ENCODE measurements at places on chromosomes 16 and 17. TPM values are rescaled to one million over a fixed set of nuclear protein-coding genes. Genes with fewer than 3 reads are reported as not detected.
A peak's percentile ranks its signal among the peaks of the same experiment; 100 is the strongest.

GRCh38 chr16:22163806-22164205 is 1.5 kb downstream of the SDR42E2 start:
- H3K4me1 ChIP-seq, result no peaks in the 10 kb centered on the region
- peaks cover 3% of the 10 kb centered on the region for H3K27me3 ChIP-seq
- H3K4me3 ChIP-seq, result no peak overlapping the region

GRCh38 chr17:50163843-50164696 is 1.7 kb upstream of the SGCA start:
- H3K27me3 ChIP-seq, result peaks cover 4% of the 10 kb centered on the region
- DNase-seq, result peak; percentile 34
- H3K4me1 ChIP-seq, result peaks cover 27% of the 10 kb centered on the region
- H3K4me3 ChIP-seq, result no peak overlapping the region
- no peak overlapping the region for H3K27ac ChIP-seq
- H3K36me3 ChIP-seq, result no peaks in the 10 kb centered on the region

DNA sequence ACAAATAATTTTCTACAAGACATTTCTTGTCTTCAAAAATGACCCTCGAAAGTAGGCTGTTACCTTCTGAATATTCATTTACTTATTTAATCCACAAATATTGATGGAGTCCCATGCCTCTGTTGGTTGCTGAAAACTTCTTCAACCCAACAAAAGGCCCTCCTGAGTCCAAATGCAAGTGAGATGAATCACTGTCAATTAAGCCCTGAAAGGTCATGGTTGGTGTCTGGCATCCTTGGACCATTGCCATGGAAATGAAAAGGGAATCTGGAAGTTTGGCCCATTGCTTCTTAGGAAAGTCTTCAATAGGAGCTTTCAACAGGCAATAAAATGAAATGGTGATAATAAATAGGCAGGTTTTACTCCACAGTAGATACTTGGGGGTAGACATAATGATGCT is 364.7 kb upstream of the DYNLRB2 start:
- H3K4me3 ChIP-seq, result no peak overlapping the region
- no peaks in the 10 kb centered on the region for H3K4me1 ChIP-seq
- H3K27ac ChIP-seq, result no peak overlapping the region
- H3K36me3 ChIP-seq, result no peaks in the 10 kb centered on the region
- H3K27me3 ChIP-seq, result no peaks in the 10 kb centered on the region

- H3K36me3 ChIP-seq, result no peaks in the 10 kb centered on the region
- H3K27ac ChIP-seq, result no peak overlapping the region
- no peaks in the 10 kb centered on the region for H3K4me1 ChIP-seq
- no peak overlapping the region for H3K4me3 ChIP-seq
- H3K27me3 ChIP-seq, result no peaks in the 10 kb centered on the region
Measured at GRCh38 chr17:72520665-72521303, 400.0 kb downstream of the SOX9 start.

- H3K4me1 ChIP-seq, result peaks cover 8% of the 10 kb centered on the region
- no peaks in the 10 kb centered on the region for H3K27me3 ChIP-seq
- H3K36me3 ChIP-seq, result no peaks in the 10 kb centered on the region
Measured at GRCh38 chr17:50675627-50676026, 32.1 kb downstream of the ANKRD40 start.

The HIGD1B gene
- not detected for polyA plus RNA-seq

GRCh38 chr16:56932721-56933619 is 1.0 kb downstream of the HERPUD1 start:
- H3K4me3 ChIP-seq, result peak overlapping the region; percentile 97
- peaks cover 41% of the 10 kb centered on the region for H3K4me1 ChIP-seq
- H3K36me3 ChIP-seq, result peaks cover 47% of the 10 kb centered on the region
- H3K27ac ChIP-seq, result peak overlapping the region; percentile 97
- no peaks in the 10 kb centered on the region for H3K27me3 ChIP-seq
- DNase-seq, result peak; percentile 95

GRCh38 chr16:88550246-88550661 is 19.9 kb upstream of the ZC3H18 start:
- DNase-seq, result no peak
- no peaks in the 10 kb centered on the region for H3K36me3 ChIP-seq

The CDRT4 gene
- polyA plus RNA-seq, result not detected

DNA sequence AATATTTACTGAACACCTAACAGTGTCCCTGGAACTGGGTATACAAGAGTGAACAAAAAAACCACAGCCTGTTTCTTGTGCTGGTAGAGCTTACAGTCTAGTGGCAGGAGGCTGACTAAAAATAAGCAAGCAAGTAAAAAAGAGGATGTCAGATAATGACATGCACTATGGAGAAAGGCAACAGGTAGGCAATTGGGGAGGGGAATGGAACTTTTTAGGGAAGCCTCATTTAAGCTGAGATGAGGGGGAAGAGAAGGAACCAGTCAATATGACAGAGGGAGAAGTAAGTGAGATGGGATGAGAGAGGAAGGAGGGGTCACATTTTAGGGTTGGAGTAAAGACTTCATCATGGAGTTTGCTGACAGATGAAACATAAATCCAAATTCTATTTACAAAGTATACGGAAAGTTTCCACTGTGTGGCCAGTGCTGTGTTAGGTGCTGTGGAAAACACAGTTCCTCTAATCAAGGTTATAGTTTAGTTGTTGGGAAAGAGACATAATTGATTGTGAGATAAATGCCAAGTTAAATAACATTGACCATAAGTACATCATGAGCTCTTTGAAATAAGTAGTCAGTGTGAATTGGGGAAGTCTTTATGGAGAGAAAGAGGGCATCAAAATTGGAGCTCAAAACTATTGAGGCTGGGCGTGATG is 251.4 kb downstream of the FTO start:
- no peak overlapping the region for H3K27ac ChIP-seq
- H3K4me1 ChIP-seq, result peaks cover 10% of the 10 kb centered on the region
- H3K27me3 ChIP-seq, result no peaks in the 10 kb centered on the region

The LRRC37A gene
- 0.23 TPM for polyA plus RNA-seq

The CYGB gene
- polyA plus RNA-seq, result not detected

The NAE1 gene
- polyA plus RNA-seq, result 10.8 TPM

DNA sequence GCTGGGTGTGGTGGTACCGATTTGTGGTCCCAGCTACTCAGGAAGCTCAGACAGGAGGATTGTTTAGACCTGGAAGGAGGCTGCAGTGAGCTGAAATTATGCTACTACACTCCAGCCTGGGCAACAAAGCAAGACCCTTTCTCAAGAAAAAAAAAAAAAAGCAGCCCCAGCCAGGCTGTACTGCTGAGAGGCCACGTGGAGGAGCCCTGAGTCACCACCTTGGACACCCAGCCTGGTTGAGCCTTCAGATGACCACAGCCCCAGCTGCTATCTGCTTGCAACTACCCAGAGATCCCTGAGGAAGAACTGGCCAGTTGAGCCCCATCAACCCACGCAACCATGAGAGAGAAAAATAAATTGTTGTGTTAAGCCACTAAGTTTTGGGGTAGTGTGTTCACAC is 23.6 kb upstream of the GPRC5C start:
- H3K36me3 ChIP-seq, result no peaks in the 10 kb centered on the region
- no peak overlapping the region for H3K27ac ChIP-seq
- H3K4me1 ChIP-seq, result no peaks in the 10 kb centered on the region
- DNase-seq, result no peak

GRCh38 chr17:19448341-19449268 is 37.6 kb downstream of the RNF112 start:
- no peaks in the 10 kb centered on the region for H3K36me3 ChIP-seq
- no peak overlapping the region for H3K4me3 ChIP-seq
- peaks cover 7% of the 10 kb centered on the region for H3K27me3 ChIP-seq
- peaks cover 7% of the 10 kb centered on the region for H3K4me1 ChIP-seq

DNA sequence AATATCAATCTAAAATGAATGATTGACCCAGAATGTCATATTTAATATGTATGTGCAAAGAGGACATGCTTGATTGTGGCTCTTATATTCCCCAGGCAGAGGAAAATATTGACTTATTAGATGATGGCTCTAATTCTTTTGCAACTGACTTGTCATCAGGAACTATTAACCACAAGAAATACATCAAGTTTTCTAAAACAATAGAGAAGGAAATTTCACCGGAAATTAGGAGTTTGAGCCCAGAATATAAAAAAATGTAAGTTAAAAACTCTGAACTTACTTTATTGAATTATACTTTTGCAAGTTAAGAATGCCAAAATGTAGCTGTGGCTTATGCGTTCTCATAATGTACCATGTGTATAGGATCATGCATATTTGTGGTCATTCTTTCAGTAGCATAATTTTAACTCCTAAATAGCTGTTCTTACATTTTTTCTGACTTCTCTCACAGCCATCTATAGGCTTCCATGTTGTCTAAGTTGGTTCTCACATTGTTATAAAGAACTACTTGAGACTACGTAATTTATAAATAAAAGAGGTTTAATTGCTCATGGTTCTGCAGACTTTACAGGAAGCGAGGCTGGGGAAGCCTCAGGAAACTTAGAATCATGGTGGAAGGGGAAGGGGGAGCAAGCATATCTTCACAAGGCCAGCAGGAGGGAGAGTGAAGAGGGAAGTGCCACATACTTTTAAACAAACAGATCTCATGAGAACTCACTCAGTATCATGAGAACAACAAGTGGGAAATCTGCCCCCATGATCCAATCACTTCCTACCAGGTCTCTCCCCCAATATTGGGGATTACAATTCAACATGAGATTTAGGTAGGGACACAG is 11.6 kb downstream of the EFCAB13 start:
- H3K27ac ChIP-seq, result no peak overlapping the region
- H3K4me3 ChIP-seq, result no peak overlapping the region
- DNase-seq, result no peak
- peaks cover 2% of the 10 kb centered on the region for H3K27me3 ChIP-seq
- H3K4me1 ChIP-seq, result peaks cover 5% of the 10 kb centered on the region

The ABCC12 gene
- polyA plus RNA-seq, result not detected

DNA sequence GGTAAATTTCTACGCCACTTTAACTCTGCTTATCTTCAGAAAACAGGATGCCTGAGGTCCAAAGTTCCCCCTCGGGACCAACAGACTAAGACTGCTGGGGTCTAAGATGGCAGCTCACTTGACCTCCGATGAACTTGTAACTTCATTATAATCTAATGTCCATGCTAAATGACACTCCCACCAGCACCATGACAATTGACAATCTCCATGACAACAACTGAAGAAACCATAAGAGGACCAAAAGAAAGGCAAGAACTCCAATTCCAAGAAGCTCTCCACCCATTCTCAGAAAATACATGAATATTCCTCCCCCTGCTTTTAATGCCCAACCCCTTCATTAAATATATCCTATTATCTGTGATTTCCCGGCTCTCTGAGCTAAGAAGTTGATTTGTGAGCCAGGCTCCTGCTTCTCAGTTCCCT is 7.5 kb downstream of the CCL4 start:
- H3K4me3 ChIP-seq, result no peak overlapping the region
- no peaks in the 10 kb centered on the region for H3K36me3 ChIP-seq
- peaks cover 29% of the 10 kb centered on the region for H3K4me1 ChIP-seq
- no peak for DNase-seq

GRCh38 chr17:20187049-20187448 is 177.9 kb downstream of the SPECC1 start:
- peak overlapping the region; percentile 2 for H3K27ac ChIP-seq
- no peak overlapping the region for H3K4me3 ChIP-seq
- DNase-seq, result no peak
- peaks cover 17% of the 10 kb centered on the region for H3K4me1 ChIP-seq
- peaks cover 5% of the 10 kb centered on the region for H3K36me3 ChIP-seq

DNA sequence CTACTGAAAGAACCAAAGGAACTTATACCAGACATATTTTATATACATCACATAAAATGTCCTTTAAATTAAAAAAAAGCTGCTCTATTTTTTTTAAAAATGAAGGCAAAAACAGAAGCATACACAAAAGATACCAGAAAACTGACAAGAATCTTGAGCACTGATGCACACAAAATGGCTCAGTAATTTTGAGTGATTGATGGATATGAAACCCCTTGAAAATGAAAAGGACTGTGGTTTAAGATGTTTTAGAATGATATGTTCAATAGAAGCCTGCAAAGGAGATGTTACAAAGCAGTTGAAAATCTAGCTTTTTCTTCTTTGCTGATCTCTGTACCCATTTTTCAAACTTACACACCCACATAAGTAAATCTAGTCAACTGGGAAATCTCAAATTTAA is 2.7 kb downstream of the C16orf87 start:
- peaks cover 10% of the 10 kb centered on the region for H3K4me1 ChIP-seq
- DNase-seq, result no peak
- H3K4me3 ChIP-seq, result no peak overlapping the region
- no peak overlapping the region for H3K27ac ChIP-seq
- H3K36me3 ChIP-seq, result peaks cover 9% of the 10 kb centered on the region
- no peaks in the 10 kb centered on the region for H3K27me3 ChIP-seq

- peaks cover 49% of the 10 kb centered on the region for H3K4me1 ChIP-seq
- H3K27me3 ChIP-seq, result no peaks in the 10 kb centered on the region
Measured at GRCh38 chr16:3008690-3009037, 4.1 kb upstream of the CLDN9 start.

DNA sequence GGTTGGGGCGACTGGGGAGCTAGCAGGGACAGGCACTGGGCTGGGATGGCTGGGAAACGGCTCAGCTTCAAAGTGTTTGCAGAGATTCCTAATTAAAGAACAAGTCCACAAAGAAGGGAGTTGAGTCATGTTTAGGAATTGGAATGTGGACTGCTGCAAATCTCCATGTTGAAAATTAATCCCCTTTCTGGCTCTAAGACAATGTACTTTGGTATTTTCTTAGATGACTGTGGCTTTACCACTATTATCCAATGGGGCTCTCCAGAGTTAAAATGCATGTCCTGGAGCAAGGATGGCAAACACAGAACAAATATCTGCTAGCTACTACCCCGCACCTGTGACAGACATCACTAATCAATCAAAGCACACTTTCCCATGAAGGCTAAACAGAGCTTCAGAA is 22.2 kb upstream of the WSCD1 start:
- no peaks in the 10 kb centered on the region for H3K4me1 ChIP-seq
- no peak for DNase-seq
- no peak overlapping the region for H3K4me3 ChIP-seq
- no peaks in the 10 kb centered on the region for H3K36me3 ChIP-seq
- no peak overlapping the region for H3K27ac ChIP-seq

DNA sequence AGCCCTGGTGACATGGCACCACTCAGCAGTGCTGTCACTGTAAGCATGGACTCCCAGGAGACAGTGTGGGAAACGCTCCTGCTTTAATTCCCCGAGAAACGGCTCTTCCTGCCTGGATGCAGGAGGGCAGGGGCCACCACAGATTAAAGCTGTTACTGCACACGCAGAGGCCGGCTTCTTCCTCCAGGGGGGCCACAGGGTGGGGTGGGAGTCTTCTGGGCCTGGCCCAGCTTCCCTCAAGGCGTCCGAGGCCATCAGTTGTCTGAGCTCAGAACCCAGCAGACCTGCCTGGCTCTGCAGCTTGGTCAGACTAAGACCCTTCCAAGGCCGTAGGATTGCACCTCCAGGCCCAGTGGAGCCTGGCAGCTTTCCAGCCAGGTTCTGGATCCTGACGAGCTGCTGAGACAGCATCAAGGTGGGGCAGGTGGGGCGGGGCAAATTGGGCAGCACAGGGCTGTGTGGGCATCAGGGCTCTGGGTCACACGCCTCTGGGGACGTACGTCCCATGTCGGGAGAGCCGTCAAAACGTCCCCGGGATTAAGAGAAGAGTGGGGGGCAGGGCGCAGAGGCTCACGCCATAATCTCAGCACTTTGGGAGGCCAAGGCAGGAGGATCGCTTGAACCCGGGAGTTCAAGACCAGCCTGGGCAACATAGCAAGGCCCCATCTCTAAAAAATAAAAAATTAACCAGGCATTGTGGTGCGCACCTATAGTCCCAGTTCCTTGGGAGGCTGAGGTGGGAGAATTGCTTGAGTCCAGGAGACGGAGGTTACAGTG is 5.0 kb upstream of the CAPN15 start:
- DNase-seq, result no peak
- H3K27ac ChIP-seq, result no peak overlapping the region
- H3K4me1 ChIP-seq, result peaks cover 22% of the 10 kb centered on the region
- H3K4me3 ChIP-seq, result no peak overlapping the region
- no peaks in the 10 kb centered on the region for H3K36me3 ChIP-seq
- H3K27me3 ChIP-seq, result no peaks in the 10 kb centered on the region

The HOXB9 gene
- polyA plus RNA-seq, result not detected

Data from CD14-positive monocyte (primary cell).